ENCODE measurements at places on chromosomes 4 and X.

DNA sequence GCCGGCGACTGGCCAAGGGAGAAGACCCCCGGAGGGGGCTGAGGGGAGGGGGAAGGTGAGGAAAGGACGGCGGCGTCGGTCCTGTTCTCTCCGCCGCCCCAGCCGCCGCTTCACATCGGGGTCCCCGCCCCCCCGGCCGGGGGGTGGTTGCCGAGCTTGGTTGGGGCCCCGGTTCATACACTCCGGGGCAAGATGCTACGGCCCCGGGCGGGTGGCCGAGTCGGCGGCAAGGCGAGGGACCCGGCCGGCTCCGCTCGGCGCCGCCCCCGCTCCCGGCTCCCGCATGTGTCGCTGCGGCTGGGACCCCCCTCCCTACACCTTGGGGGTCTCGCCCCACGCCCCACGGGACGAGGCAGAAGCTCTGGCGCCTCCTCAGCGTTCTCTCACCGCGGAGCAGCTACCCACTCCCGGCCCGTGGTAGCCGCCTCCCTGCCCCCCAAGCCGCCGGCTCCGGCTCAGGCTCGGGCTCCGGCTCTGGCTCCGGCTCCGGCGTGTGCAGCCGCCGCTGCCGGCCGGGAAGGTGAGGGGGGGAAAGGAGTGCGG is 461 bp downstream of the FBXW7 start:
- no peaks in the 10 kb centered on the region for H3K27me3 ChIP-seq
- peaks cover 32% of the 10 kb centered on the region for H3K36me3 ChIP-seq

DNA sequence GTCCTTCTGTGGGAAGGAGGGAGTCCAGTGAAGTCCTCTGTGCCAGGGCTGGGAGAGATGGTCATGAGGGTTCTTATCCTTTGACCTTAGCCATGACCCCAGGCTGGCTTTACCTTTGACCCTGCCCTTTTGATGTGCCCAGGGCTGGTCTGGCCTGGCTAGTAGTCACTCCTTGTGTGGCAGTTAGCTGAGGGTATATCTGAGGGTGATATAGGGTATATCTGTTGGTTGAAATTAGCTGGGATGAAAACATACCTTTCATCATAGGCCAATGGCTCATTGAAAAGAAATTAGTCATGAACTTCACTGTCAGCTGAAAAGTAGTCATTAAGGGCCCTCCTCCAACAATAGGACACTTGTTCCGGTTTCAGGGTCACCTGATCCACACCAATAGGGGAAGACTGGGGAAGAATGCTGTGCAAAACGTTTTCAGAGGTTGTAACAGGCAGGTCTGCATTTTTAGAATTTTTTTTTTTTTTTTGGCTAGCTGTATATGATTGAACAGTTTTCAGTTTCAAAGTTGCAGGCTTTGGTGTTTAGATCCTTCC is 74.6 kb upstream of the STOX2 start:
- H3K36me3 ChIP-seq: no peaks in the 10 kb centered on the region
- H3K27me3 ChIP-seq: no peaks in the 10 kb centered on the region
- peaks cover 13% of the 10 kb centered on the region for H3K4me1 ChIP-seq

DNA sequence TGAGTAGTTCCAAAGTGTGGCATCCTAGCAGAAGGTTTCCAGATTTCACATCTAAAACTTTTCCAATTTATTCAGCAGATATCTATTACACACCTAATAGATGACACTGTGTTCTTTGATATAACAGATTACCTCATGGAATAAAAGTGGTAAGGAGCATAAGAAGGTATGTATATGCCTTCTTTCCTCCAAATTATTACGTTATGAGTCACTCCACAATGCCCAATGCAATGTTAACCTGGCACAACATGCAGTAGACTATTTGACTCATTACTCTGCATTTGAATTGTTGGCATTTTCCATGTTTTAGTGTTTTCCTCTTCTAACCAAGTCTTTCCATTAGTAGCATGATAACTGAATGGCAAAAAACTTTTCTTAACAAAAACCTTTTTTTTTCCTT is 383.6 kb downstream of the ADGRL3 start:
- H3K36me3 ChIP-seq: no peaks in the 10 kb centered on the region
- H3K27me3 ChIP-seq: no peaks in the 10 kb centered on the region
- ATAC-seq: no peak
- no peak overlapping the region for H3K4me3 ChIP-seq
- no peak overlapping the region for H3K27ac ChIP-seq

DNA sequence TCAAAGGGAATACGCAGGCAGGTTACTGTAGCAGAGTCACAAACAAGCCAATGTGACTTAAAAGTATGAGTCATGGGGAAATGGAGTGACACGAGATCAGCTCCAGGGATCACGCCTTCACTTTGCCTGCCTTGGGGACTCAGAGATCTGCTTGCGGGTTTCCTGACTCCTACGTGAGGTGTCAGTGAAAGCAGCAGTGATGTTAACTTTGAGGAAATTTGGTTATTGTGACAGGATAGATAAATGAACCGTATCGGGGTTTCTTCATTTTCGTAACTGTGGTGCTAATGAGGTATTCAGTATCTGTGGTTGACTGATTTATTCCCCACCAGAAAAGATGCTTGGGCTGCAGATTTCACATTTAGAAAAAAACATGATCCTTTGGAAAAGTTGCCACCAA is 383.3 kb upstream of the ZFP42 start:
- H3K4me3 ChIP-seq: no peak overlapping the region
- no peaks in the 10 kb centered on the region for H3K4me1 ChIP-seq
- no peak for ATAC-seq
- H3K36me3 ChIP-seq: no peaks in the 10 kb centered on the region
- H3K27ac ChIP-seq: no peak overlapping the region

GRCh38 chr4:88531549-88531948 is 8.0 kb upstream of the PYURF start:
- ATAC-seq: no peak
- no peak overlapping the region for H3K4me3 ChIP-seq
- H3K36me3 ChIP-seq: no peaks in the 10 kb centered on the region
- peaks cover 10% of the 10 kb centered on the region for H3K4me1 ChIP-seq

GRCh38 chrX:23898412-23898959 is 9.3 kb downstream of the APOO start:
- no peak for ATAC-seq
- H3K27me3 ChIP-seq: no peaks in the 10 kb centered on the region
- H3K27ac ChIP-seq: no peak overlapping the region
- no peaks in the 10 kb centered on the region for H3K4me1 ChIP-seq
- no peak overlapping the region for H3K4me3 ChIP-seq

- no peak overlapping the region for H3K27ac ChIP-seq
- no peaks in the 10 kb centered on the region for H3K27me3 ChIP-seq
- no peak overlapping the region for H3K4me3 ChIP-seq
Observed at GRCh38 chrX:133645256-133645655, 230.0 kb upstream of the GPC4 start.

- no peak for ATAC-seq
- no peak overlapping the region for H3K4me3 ChIP-seq
- H3K27me3 ChIP-seq: no peaks in the 10 kb centered on the region
- H3K36me3 ChIP-seq: peaks cover 16% of the 10 kb centered on the region
- H3K4me1 ChIP-seq: no peaks in the 10 kb centered on the region
Observed at GRCh38 chrX:108126661-108127060, 35.1 kb downstream of the ATG4A start.

DNA sequence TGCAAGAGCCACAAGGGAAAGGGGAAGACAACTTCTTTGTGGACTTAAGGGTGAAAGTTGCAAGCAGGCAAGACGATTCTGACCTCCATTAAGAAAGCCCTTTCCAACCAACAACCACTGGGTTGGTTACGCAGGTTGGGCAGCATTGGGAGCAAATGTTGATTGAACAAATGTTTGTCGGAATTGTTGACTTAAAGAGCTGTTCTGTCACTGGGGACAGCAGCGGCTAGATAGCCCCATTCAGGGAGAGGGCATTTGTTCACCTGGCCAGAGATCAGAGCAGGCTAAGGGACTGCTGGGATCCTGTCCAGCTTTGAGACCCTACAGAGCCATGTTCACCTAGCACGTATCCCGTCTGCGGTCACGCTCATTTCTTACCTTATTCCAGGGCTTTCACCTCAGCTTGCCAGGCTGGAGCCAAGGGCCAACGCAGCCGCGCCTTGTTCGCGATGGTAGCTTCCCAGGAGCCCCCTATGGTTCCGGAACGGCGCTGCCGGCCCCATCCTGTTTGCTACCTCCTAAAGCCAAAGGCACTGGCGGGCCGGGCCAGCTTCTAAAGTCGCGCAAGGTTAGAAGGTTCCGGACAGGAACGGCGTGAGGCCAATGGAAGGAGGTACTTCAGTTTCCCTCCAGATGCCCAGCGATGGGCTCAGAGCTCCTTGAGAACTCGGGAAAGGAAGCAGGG is 24.6 kb downstream of the F9 start:
- peak overlapping the region; percentile 31 for H3K4me3 ChIP-seq
- peak overlapping the region; percentile 40 for H3K27ac ChIP-seq
- no peaks in the 10 kb centered on the region for H3K27me3 ChIP-seq
- no peaks in the 10 kb centered on the region for H3K36me3 ChIP-seq

DNA sequence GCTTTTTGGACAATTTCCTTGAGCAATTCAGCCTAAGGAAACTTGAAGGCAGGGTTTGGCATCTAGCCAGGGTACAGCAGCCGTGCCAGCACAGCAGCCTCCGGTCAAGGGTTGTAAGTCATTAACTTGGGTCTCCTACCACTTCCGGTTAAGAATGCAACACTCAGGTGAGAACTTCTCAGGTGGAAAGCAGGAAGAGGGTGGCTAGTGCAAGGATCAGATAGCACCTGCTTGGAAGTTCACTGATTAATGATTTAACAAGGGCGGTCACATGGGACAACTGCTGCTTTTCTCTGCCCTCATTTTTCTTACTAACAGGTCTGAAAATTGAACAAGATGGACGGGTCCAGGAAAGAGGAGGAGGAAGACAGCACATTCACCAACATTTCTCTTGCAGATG is 30.1 kb upstream of the SCOC start:
- H3K27me3 ChIP-seq: peaks cover 21% of the 10 kb centered on the region
- H3K36me3 ChIP-seq: no peaks in the 10 kb centered on the region
- no peak overlapping the region for H3K4me3 ChIP-seq
- ATAC-seq: no peak
- peaks cover 5% of the 10 kb centered on the region for H3K4me1 ChIP-seq

- ATAC-seq: no peak
- no peaks in the 10 kb centered on the region for H3K27me3 ChIP-seq
- no peak overlapping the region for H3K4me3 ChIP-seq
Observed at GRCh38 chr4:8391071-8391470, 49.5 kb downstream of the ACOX3 start.

DNA sequence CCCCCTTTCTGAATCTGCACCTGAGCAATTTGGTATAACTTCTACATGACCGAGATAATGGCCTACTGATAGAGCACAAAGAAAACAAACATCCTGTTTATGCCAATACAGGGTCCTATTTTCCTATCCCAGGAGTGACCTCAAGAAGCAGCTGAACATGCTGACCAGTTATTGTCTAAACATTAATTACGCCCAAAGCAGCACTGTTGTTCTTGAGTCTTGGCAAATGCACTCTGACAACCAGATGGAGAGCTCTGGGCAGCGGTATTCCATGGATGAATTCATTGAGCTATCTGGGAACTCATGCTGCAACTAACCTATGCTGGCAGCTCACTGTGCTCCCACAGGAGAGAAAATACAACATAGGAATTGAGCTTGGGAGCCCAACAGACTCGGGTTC is 52.6 kb downstream of the PCYT1B start:
- no peaks in the 10 kb centered on the region for H3K36me3 ChIP-seq
- peaks cover 8% of the 10 kb centered on the region for H3K4me1 ChIP-seq
- no peak overlapping the region for H3K27ac ChIP-seq

DNA sequence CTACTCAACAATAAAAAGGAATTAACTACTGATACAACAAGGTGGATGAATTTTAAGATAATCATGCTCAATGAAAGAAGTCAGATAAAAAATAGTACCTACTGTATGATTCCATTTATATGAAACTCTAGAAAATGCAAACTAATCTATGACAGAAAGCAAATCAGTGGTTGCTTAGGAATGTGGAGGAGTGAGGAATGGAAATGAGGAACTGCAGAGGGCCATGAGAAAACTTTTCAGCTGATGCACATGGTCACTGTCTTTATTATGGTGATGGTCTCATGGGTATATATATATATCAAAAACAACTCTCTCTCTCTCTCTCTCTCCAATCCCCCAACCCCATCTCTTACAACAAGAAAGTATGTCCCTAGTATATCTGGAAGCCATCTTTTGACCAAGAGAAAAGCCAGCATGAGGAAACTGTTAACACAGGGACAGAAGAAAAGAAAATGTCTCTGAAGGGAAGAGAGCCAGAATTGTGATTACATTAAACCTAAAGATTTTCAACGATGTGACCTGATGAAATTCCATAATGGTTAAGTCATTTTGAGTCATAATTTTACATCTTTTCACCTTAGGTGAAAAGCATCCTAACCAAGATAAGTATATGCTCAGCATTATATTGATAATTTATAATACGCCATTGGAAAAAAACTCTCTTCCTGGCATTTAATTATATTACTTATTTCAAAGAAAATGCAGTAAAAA is 8.5 kb upstream of the NFKB1 start:
- peaks cover 8% of the 10 kb centered on the region for H3K4me1 ChIP-seq
- ATAC-seq: no peak
- no peaks in the 10 kb centered on the region for H3K36me3 ChIP-seq
- H3K4me3 ChIP-seq: no peak overlapping the region

- H3K27me3 ChIP-seq: peaks cover 51% of the 10 kb centered on the region
- no peak overlapping the region for H3K4me3 ChIP-seq
- peaks cover 6% of the 10 kb centered on the region for H3K4me1 ChIP-seq
- H3K36me3 ChIP-seq: peaks cover 6% of the 10 kb centered on the region
Observed at GRCh38 chrX:2549876-2550275, 49.1 kb upstream of the DHRSX start.

DNA sequence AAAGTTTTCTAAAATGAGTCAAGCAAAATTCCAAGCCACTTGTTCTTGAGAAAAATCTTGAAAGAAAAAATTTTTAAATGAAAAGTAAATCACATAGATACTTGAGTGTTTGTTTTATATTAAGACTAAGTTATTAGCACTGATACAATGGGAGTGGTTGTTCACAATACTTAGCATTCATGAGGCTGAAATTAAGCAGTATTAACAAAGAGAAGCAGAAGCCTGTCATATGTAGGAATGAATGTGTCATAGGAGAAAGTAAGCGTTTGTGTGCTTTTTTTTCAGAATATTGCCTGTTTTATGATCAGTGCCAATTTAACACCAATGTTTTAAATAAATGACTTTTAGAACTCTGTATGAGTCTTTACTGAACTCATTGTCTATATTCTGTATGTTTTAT is 37.6 kb downstream of the PLS3 start:
- H3K4me3 ChIP-seq: no peak overlapping the region
- no peaks in the 10 kb centered on the region for H3K27me3 ChIP-seq
- no peak for ATAC-seq
- no peaks in the 10 kb centered on the region for H3K36me3 ChIP-seq
- no peaks in the 10 kb centered on the region for H3K4me1 ChIP-seq

All from stimulated activated memory B cell treated with anti-CD40 and anti-IgM and Interleukin-4, amounts not matched to agents 10 μg/mL and 1 μg/mL and 100 μg/mL, for 72 hours (primary cell).